Thoracic aorta endothelial cell (primary cell): ENCODE measurements at places on chromosomes 13 and 19. TPM values are rescaled to one million over a fixed set of nuclear protein-coding genes. Genes with fewer than 3 reads are reported as not detected.

GFY gene
- not detected in 2 replicates for total RNA-seq

C19orf47 gene
- total RNA-seq, result 7.3 and 11.1 TPM in 2 replicates

KLK2 gene
- total RNA-seq, result not detected in 2 replicates

ZNF836 gene
- total RNA-seq, result 4.7 and 6.9 TPM in 2 replicates

PLIN5 gene
- 0.14 and 0.53 TPM in 2 replicates for total RNA-seq

SLC25A41 gene
- 0.27 TPM in 1 of 2 replicates, not detected in the other for total RNA-seq

IGFL2 gene
- total RNA-seq, result not detected in 2 replicates

CEACAM3 gene
- not detected in 2 replicates for total RNA-seq

PCDH17 gene
- 2.2 and 5.1 TPM in 2 replicates for total RNA-seq

RSPH6A gene
- 0.13 and 0.14 TPM in 2 replicates for total RNA-seq

ZNF28 gene
- total RNA-seq, result 14.6 and 16.6 TPM in 2 replicates

ADGRE1 gene
- total RNA-seq, result not detected in 2 replicates

GET3 gene
- 70.3 and 81.7 TPM in 2 replicates for total RNA-seq

SYCN gene
- total RNA-seq, result not detected in 2 replicates

FSD1 gene
- 16.0 and 18.1 TPM in 2 replicates for total RNA-seq

RCBTB2 gene
- 7.1 and 9.3 TPM in 2 replicates for total RNA-seq

MAP4K1 gene
- total RNA-seq, result 0.53 TPM in 1 of 2 replicates, not detected in the other

CEACAM1 gene
- 0.66 and 1.5 TPM in 2 replicates for total RNA-seq

OR7C1 gene
- total RNA-seq, result not detected in 2 replicates

OR10H4 gene
- not detected in 2 replicates for total RNA-seq

CADM4 gene
- total RNA-seq, result 1.6 and 1.7 TPM in 2 replicates

TTC9B gene
- not detected in 2 replicates for total RNA-seq

ZNF723 gene
- not detected in 2 replicates for total RNA-seq

SH2D3A gene
- 0.07 TPM in 1 of 2 replicates, not detected in the other for total RNA-seq

VAV1 gene
- not detected in 2 replicates for total RNA-seq

NRTN gene
- not detected in 2 replicates for total RNA-seq

FAM216B gene
- total RNA-seq, result not detected in 2 replicates

WDR88 gene
- not detected in 2 replicates for total RNA-seq

C13orf42 gene
- total RNA-seq, result not detected in 2 replicates

ONECUT3 gene
- not detected in 2 replicates for total RNA-seq

STX10 gene
- 67.8 and 70.6 TPM in 2 replicates for total RNA-seq

ZNF610 gene
- 1.4 and 3.1 TPM in 2 replicates for total RNA-seq

TMEM91 gene
- 4.5 and 6.1 TPM in 2 replicates for total RNA-seq

ATP8A2 gene
- total RNA-seq, result 0.07 and 0.13 TPM in 2 replicates

RAB3A gene
- 0.27 and 0.65 TPM in 2 replicates for total RNA-seq

ABHD13 gene
- total RNA-seq, result 12.1 and 12.2 TPM in 2 replicates

CA11 gene
- total RNA-seq, result 0.27 and 1.2 TPM in 2 replicates

KRTDAP gene
- total RNA-seq, result not detected in 2 replicates

GRIK5 gene
- 0.27 and 5.8 TPM in 2 replicates for total RNA-seq

XAB2 gene
- 28.7 and 36.0 TPM in 2 replicates for total RNA-seq
